Cardiac fibroblast (primary cell): ENCODE measurements at places on chromosomes 1 and 21.

DNA sequence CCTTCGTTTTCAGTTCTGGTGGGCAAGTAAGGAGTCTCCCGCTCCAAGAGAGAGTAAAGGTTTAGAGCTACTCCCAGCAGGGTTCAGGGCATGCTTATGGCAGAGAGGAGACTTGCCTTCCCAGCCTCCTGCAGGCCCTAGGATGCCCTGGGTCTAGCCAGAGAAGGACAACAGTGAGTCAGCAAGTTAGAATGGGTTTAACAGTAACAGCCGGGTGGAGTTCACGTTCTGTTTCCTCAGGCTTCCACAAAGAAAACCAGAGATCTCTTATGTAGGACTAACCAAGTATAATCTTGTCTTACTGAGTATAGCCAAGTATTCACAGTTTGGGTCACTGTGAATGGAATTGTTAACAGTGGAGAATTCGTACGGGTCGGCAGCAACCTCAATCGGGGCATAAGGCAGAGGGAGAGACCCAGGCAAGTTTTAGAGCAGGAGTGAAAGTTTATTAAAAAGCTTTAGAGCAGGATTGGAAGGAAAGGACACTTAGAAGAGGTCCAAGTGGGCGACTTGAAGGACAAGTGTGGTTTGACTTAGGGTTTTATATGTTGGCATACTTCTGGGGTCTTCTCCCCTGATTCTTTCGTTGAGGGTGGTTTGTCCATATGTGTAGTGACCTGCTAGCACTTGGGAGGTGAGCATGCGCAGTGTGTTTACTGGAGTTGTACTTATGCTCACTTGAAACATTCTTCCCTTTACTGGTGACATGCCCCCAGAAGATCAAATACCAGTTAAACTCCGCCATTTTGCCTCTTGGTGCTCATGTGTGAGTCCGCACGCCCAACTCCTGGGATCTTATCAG, 4.5 kb downstream of the OVAAL start:
- peak; percentile 78 for DNase-seq

GRCh38 chr1:17851056-17851455, 95.9 kb downstream of the ACTL8 start:
- no peak for DNase-seq

- DNase-seq: no peak
Observed at GRCh38 chr21:46437096-46437498, 21.6 kb upstream of the DIP2A start.

- peak; percentile 98 for DNase-seq
Observed at GRCh38 chr1:168081373-168082007, 55.2 kb downstream of the GPR161 start.

- DNase-seq: no peak
Observed at GRCh38 chr1:47688461-47689296, 250.8 kb downstream of the FOXD2 start.

- no peak for DNase-seq
Observed at GRCh38 chr1:1037366-1038327, 17.7 kb downstream of the AGRN start.

DNA sequence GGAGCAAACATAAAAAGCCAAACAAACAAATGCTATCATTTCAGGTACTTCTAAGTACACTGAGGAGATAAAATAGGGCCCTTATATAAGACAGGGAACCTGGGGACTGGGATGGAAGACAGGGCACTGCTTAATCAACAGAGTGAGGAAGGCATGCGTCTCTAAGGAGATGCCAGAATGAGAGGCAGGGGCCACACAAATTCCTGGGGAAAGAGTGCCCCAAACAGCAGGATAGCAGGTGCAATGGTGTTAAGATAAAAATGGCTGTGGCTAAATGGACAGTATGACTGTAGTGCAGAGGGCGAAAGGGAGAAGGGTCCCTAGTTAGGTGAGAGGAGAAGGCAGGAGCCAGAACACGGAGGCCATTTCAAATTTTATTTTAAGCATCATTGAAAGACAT, 113.9 kb downstream of the ZBTB18 start:
- no peak for DNase-seq

DNA sequence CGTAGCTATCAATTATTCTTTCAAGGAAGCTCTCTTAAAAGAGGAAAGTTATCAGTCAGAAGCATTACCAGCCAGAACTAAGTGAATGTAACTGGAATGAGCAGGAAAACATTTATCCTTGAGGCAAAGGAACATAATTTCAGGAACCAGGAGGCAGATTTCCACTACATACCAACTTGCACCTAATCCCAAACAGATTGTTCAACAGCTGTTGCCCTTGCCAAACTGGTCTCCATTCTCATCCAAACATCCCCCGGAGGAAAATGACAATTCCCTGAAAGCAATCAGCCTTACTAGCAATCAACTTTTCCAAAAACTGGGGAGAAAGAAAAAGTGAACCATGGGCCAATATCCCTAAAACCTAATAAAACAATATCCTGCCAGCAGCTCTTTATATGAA, 35.0 kb downstream of the ENAH start:
- DNase-seq: no peak

- peak; percentile 71 for DNase-seq
Observed at GRCh38 chr1:244896550-244896949, 32.2 kb upstream of the HNRNPU start.

DNA sequence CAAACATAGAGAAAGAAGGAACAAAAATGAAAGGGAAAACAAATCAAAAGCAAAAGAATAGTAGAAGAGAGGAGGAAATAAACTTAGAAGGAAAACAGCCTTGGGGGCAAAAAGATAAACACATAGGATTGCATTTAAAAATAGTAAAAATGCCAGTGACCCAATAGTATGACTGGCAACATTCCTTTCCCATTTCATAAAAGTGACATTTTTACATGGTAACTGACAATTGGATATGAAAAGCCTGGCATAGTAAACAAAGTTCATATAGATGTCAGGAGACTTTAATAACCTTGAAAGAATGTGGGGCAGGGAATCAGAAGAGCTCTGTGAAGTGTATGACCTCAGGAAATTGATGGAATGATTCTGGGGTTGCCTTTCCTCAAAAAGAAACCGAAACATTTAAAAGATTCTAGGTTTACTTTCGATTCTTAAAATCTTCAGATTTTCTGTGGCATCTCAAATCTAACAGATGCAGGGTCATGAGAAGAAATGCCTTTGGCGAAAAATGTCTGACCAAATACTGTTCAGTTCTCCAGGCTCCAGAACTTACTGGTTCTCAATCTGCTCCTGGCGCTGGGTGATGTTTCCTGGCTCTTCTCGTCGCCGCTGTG, 33.7 kb downstream of the SPTA1 start:
- DNase-seq: no peak

GRCh38 chr21:33254766-33255165, 11.4 kb upstream of the IL10RB start:
- no peak for DNase-seq

DNA sequence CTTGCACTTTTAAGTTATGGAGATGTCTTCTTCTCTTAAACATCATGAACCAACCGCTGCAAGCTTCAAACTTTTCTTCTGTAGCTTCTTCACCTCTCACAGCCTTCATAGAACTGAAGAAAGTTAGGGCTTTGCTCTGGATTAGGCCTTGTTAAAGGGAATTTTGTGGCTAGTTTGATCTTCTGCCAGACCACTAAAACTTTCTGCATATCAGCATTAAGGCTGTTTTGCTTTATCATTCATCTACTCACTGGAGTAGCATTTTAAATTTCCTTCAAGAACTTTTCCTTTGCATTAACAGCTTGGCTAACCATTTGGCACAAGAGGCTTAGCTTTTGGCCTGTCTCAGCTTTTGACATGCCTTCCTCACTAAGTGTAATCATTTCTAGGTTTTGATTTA, 43.0 kb upstream of the RGL1 start:
- DNase-seq: peak; percentile 58

- DNase-seq: no peak
Observed at GRCh38 chr1:178518894-178519293, 6.0 kb downstream of the TEX35 start.

DNA sequence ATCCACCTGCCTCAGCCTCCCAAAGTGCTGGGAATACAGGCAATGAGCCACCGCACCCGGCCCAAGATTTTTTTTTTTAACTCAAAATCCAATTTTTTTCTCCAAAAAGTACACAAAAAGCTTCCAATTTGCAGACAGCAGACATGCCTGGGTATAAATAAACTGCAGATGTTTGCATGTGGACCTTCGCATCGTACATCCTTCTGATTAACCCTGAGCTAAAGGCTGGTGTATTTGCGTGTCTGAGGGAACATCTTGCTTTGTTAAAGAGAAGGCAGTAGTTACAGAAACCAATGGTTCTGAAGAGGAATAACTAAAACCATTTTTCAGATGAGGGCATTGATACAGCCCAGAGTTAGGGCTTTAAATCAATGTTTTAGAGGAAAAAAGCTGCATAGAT, 12.7 kb downstream of the BCAR3 start:
- no peak for DNase-seq

DNA sequence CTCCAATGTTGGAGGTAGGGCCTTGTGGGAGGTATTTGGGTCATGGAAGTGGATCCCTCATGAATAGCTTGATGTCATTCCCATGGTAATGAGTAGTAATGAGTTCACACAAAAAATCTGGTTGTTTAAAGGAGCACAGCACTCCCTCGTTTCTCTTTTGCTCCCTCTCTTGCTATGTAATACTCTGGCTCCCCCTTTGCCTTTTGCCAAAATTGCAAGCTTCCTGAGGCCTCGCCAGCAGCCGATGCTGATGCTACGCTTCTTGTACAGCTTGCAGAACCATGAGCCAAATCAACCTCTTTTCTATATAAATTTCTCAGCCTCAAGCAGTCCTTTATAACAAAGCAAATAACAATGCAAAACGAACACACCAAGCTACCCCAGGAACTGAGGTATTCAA, 80.9 kb downstream of the LHX9 start:
- DNase-seq: no peak

DNA sequence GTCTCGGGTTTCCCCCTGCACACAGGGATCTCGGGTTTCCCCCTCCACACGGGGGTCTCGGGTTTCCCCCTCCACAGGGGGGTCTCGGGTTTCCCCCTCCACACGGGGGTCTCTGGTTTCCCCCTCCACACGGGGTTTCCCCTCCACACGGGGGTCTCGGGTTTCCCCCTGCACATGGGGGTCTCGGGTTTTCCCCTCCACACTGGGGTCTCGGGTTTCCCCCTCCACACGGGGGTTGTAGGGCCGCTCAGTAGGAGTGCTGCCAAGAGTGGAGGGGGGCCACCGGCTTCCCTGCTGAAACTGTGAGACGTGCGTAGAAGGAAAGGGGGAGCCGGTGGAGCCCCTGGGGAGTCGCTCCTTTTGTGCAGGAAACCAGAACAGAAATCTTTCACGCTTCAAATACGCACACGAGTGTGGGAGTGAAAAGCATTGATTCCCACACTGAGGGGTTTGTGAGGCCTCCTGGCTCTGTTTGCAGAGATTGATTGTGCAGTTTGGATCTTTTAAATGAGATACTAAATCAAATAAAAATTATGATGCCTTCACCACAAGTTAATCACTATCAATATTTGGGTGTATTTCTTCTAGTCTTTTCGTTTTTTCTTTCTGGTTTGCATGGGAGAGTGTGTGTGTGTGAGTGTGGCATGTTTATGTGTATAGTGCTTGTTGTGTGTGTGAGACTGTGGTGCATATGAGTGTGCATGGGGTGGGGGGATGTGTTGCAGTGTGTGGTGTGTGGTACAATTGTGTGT, 54.3 kb upstream of the TRAPPC10 start:
- no peak for DNase-seq
